Cortex of kidney (tissue), 1 donor: ENCODE measurements at places on chromosomes 4 and X.

DNA sequence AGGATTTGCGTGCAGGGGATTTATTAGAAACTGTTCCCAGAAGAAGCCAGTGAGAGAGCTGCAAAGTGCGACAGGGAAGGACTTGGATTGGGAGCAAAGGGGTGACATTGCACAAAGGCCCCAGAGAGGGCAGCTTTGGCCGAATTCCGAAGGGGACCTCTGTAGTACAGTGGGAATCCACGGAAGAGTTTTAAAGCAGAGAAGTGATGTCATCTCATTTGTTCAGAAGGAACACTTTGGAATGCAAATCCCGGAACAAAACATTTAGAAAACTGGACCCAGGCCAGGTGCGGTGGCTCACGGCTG, 71.7 kb downstream of the FAM184B start:
- no peak for DNase-seq

- DNase-seq, result no peak
Measured at GRCh38 chr4:137981277-137981676, 260.9 kb downstream of the SLC7A11 start.

DNA sequence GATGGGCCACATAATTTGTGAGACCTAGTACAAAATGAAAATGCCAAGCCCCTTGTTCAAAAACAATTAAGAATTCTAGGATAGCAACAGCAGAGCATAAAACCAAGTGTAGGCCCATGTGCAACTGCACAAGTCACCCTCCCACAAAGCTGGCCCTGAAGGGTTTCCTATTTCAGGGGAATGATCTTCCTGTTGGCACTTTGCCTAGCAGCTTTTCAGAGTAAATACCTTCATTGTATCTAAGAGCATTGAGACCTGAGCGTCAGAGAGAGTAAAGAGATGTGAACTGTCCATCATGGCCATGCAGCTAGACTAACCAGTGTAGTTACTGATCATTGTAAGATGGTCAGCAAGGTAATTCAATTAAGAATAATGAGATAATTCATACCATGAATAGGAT, 113.6 kb downstream of the CNKSR2 start:
- DNase-seq, result no peak

DNA sequence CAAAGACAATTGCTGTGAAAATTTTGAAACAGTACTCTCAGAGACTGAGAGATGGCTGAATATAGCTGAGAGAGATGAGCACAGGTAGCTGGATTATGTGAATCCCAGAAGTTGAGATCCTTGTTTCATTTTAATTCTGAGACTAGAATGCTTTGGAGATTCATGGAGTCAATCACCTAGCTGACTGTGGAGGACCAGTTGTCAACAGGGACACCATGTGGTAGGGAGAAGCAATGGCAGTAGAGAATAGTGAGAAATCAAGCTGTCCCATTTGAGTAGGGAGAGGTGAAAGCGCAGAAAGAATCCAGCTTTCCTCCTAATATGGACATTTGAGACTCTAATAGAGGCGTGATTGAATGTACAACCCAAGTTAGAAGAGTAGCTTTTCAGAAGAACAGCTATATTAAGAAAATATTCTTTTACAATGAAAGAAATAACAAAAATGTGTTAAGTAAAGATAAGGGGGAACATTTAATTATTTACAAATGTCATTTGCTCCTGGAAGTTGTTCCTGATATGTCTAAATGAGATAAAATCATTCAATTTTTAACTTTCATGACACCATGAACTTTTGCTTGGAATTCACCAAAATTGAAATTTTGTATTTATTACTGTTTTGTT, 30.3 kb upstream of the GLRB start:
- DNase-seq, result no peak

- no peak for DNase-seq
Measured at GRCh38 chrX:7117587-7117986, 29.9 kb upstream of the STS start.

DNA sequence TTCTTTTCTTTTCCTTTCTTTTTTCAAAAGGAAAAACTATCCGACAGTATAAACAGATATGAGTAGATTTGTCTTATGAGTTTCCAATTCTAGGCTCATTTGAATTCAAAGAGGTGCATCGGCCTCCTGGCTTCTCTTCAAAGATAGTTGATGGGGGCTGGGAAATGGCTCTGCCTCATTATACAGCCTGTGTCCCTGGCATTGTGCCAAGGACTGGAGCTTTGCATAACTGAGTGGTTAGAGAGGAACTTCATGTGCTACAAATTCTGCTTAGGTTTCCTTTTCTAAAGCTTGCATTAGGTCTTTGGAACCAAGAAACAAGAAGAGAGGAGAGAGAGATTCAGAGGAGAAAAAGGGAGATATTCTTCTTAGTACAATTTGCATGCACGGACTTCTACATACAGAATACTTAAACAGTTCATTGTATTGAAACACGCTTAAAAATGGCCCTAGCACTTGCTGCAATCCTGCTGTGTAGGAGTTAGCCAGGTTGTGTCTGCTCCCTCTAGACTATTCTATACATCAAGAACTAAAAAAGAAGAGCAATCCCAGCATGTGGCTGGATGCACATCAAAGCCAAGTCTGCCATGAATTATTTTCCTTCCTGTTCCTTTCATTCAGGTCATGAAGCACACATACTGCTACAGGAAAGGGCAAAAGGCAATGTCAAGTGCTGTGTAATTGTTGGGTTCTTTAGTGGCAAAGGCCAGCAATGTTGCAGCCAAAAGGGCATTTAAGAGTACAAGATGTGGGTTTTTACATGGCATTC, 70.9 kb downstream of the INTS12 start:
- no peak for DNase-seq

DNA sequence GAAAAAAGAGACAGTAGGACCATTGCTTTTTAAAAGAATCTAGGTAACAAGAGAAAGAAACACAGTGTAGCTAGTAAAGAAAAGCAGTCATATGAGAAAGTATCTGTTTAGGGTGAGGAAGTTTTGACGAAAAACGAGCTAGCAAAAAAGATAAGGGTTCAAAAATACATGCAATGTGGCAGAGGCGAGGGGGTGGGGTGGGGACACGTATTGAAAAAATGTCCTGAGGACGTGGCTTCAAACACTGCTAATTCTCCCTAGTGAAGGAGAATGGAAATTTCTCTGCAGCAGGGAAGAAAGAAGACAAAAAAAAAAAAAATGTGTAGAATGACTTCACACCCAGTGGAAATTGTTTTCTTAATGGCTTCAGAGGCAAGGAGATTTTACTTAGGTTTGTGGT, 856.4 kb upstream of the INTU start:
- DNase-seq, result no peak

GRCh38 chr4:20359692-20360091, 108.0 kb downstream of the SLIT2 start:
- no peak for DNase-seq

DNA sequence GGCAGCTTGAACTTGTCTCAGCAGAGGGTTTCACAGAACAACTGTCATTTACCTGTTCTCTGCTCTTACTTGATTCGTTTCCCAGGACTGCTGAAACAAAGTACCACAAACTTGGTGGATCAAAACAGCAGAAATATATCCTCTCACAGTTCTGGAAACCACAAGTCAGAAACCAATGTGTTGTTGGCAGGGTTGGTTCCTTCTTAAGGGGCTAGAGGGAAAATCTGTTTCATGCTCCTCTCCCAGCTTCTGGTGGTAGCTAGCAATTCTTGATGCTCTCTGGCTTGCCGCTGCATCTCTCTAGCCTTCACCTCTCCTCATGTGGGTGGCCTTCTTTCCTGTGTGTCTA, 4.7 kb downstream of the TLR8 start:
- no peak for DNase-seq

DNA sequence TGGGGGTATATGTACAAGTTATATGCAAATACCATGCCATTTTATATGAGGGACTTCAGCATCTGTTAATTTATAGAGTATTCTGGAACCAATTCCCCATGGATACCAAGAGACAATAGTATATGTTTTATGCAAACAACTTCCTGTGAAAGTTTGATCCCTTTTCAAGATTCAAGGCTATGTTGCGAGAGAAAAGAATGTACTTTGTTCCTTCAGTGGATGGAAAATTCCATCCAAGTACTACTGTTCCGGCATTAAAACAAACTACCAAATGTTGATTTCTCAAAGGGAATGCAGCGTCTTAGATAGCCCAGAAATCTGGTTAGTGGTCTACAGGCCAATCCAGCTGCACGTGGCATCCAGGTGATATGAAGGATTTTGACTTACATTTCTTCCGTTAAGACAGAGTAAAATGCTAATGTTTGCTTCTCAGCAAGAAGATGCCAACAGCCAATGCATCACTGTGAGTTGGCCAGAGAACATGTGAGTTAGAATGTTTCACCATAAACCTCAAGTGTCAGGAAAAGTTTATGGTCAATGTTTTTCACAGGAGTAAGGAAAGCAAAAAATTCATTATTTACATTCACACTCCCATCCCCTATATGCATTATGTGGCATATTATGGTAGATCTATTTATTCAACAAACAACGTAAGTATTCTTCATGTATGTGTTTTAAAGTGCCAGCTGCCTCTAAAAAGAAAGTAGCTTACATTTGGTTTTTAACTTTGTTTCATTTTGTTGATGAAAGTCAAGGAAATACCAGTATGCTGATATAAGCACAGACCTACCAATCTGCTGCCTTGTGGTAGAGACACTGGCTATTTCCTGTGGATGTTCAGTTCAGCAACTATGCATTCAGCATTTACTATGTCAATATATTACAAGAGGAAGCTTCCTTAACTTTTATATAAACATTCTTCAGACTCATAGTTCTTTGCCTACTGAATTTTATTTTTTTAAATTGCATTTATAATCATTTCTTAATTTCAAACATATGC, 44.4 kb downstream of the METTL14 start:
- DNase-seq, result no peak

GRCh38 chr4:23811161-23811560, 78.7 kb downstream of the PPARGC1A start:
- DNase-seq, result no peak

DNA sequence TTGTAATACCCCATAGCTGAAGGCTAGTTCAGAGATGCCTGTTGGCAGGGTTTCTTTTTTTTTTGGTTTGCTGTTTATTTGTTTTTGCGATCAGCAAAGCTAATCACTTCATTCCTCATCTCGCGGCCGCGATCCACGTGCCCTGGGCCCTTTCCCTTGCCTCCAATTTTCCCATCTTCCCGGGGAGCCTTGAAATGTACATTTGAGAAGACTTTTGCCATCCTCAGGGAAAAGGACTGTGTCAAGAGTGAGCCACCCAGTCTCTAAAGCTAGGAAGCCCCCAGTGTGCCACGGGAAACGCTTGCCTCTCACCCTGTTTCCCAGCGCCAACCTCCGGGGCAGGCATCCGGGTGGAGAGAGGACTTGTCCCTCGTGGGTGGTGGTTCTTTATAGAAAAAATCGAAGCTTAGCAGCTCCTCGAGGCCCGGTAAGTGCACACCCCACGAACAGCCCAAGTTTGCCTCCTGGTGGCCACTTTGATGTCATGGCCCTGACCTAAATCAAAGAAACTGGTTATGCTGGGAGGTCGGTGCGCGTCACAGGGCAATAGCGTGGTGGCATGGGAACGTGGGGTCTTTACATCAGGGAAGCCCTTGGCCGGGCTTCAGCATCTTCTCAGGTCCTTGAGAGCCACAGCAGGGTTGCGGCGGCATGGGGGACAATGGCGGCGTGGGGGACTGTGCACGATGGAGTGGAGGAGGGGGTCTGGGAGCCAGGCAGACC, 42.0 kb downstream of the MAP7D3 start:
- DNase-seq, result no peak

GRCh38 chrX:47613082-47613481, 6.6 kb downstream of the SYN1 start:
- DNase-seq, result no peak

GRCh38 chr4:80219301-80220025, 22.2 kb downstream of the PRDM8 start:
- DNase-seq, result no peak

DNA sequence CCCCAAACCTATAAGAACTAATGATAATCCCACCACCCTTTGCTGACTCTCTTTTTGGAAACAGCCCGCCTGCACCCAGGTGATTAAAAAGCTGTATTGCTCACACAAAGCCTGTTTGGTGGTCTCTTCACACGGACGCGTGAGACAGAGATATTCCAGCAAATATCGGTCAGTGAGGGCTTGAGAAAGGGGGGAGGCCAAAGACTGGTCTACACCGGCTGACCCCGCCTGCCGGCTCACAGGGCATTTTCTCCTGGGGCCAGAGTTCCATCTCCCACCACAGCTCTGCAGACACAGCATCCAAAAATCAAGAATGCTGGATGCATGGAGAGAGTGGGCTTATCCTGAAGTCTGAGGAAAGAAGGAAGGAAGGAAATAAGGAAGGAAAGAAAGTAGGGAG, 176.0 kb downstream of the SHOX start:
- DNase-seq, result no peak

DNA sequence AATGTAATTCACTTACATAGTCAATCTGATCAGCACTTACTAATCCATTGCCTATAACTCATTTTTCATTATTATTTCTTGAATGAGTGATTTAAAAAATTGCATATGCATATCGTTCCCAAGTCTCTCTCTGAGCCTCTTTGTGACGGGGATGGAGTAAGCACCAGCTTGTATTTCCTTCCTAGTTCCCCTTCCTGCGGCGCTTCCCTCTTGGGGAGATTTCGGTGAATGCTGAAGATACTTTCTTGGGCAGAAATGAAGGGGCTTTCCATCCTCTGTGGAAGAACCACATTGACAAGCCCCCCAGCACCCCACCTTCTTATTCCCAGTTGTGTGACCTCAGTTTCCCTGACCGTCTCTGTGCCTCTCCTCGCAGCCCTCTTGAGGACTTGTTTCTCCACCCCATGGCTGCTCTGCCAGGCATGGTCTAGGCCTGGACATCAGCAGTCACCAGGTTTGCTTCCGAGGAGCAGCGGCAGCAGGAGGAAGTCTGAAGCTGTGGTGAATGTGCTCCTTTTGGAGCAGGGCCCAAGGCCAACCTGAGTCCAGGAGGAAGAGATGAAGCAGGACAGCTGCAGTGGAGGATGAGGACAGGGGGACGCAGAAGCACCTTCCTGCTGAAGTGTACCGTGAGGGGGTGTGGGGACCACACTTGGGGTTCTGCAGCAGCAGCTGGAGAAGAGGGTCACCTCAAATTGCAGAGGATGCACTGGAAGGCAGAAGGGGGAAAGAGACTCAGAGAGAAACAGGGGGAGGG, 124.9 kb downstream of the IRF2 start:
- DNase-seq, result no peak

GRCh38 chr4:183966371-183966770, 61.3 kb downstream of the STOX2 start:
- DNase-seq, result no peak

GRCh38 chr4:8594097-8595038, 1.8 kb downstream of the CPZ start:
- no peak for DNase-seq

DNA sequence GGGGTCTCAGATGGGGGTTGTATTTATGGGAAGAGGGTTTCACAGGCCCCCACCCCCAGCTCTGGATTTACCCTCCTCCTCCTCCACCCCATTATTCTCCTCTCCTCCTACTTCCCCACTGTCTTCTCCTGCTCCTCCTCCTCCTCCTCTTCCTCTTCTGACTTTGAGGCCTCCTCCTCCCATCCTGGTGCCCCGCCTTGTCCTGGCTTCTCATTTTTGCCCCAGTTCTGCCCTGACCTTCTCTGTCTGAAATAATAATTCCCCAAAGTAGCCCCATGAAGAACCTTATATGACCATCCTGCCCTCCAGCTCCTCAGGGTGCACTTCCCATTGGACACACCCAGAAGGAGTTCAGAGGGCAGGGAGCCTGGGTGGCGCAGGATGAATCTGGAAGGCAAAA, 351.4 kb upstream of the GATB start:
- no peak for DNase-seq
